ENCODE measurements at places on chromosomes 2 and 18. TPM values are rescaled to one million over a fixed set of nuclear protein-coding genes. Genes with fewer than 3 reads are reported as not detected.

The KCNK3 gene
- total RNA-seq: 5.1 TPM

The LGALSL gene
- 20.1 TPM for total RNA-seq

The SERPINB11 gene
- total RNA-seq: not detected

The CAPN14 gene
- total RNA-seq: 0.46 TPM

The RMDN2 gene
- 2.8 TPM for total RNA-seq

The SERPINB10 gene
- total RNA-seq: 0.98 TPM

The RSAD2 gene
- under 0.01 TPM for total RNA-seq

The RRM2 gene
- total RNA-seq: 214 TPM

- DNase-seq: peak; percentile 54
These were observed 95.2 kb downstream of the EPB41L5 start for GRCh38 chr2:120108049-120108448.

DNA sequence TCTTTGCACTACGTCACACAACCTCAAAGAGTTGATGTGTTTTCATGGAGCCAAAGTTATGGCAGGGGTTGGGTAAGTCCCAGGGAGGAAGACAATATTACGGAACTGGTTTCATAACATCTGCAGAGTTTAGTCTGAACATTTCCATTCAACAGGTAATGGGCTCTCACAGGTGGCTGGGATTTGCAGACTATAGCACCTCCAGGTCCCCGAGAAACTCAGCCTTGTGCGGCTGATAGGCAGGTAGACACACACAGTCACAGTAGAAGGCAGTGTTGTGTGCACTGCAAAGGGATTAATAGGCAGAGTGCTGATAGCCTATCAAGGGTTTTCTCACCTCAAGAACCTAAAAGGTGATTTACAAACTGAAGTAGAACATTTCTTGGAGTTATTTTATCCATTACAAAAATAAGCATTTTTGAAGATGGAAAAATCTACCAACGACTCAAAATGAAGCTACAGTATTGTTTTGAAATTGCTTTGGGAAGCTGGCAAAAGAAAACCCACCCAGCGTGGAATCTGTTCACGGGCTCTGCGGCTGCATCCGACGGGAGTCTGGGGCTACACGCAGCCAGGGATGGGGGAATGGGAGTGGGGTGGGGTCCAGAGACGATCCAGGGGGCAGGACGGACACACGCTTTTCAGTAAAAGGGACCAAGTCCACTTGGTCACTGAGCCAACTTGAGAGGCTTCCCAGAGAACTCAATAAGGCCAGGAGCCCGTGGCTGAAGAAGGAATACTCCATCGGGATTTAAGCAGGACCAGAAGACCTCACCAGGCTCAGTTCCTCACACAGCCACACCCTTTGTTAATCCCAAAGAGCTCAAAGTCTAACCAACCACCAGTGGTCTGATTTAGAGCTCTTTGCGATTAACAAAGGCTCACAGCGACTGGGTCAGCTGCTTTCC is 82.9 kb downstream of the CHRNA1 start:
- DNase-seq: no peak

- no peak for DNase-seq
These were observed 16.3 kb downstream of the FOSL2 start for GRCh38 chr2:28408764-28409599.

DNA sequence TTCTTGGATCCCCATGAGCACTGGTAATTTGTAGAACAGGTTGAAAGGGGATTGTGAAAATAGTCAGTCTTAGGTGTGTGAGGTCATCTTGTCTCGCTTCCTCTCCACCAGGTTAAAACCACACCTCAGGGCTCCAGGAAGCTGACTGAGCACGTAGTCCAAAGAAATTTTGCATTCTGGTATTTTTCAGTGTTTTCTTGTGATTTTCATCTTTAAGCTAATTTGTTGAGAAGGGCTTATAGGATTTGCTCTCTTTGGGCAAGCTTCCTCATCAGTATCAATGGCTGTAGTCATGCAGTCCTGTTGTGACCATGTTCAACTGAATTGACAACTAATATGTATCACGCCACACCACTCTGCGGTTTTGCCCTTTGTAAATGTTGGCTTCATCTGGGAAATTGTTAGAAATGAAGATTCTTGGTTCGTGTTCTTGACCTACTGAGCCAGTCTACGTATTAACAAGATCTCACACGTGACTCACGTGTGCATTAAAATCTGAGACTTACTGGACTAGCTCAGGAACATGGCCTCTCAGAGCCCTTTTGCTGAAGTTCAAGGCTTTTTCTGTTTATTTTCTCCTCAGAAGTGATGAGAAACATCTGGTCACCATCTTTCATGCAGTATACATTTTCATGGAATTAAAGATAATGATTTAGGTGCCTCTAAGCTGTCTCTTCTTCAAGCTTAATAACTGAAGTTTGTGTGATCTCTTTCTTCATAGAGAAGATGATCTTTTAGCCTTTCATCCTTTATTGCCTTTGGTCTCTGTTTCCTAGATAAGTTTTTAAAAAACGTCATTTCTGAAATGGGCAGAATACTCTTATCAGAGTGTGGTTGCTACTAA is 32.8 kb downstream of the FMNL2 start:
- no peak for DNase-seq

DNA sequence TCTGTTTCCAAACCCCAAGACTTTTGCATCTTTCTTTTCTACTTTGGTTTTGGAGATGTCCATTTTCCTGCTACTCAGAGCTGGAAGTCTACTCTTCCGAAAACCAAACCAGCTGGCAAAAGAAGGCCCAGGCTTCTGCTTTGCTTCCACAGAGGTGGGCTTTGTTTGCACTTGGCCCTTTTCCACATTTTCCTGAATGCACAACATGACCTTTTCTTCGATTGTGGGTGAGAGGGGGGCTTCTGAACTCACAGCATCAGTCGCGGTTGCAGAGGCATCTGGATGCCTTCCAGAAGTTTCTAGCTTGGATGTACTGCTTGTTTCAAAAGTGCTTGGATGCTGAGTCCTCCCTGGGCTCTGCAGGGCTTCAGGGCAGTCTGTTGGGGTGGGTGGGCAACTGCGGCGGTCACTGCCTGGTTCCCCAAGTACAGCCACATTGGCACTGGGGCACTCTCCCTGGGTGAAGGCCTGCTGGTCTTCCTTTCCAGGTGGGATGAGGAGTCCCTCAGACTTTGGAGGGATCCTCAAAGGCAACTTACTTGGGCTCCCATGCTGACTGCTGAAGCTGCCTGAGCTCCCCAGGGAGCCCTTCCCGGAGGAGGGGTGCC is 112.3 kb upstream of the LYPD1 start:
- DNase-seq: no peak

DNA sequence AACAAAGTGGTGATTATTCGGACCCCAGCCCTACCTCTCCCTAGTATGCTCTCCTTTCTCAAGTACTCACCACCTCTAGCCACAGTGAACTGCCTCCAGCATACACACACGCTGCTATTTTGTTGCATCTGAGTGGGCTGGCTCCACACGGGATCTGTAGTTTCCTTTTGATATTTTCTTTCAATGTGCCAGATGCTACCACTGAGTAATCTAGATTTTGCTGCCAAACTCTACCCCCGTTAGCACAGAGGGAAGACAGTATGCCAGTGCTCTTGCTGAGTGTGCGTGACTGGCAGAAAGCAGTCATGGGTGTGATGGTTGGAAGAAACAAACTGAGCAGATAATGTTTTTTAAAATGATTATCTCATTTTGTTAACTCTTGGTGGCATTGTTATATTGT is 11.6 kb downstream of the CFLAR start:
- no peak for DNase-seq

GRCh38 chr18:56748698-56749268 is 97.6 kb downstream of the WDR7 start:
- peak; percentile 2 for DNase-seq

DNA sequence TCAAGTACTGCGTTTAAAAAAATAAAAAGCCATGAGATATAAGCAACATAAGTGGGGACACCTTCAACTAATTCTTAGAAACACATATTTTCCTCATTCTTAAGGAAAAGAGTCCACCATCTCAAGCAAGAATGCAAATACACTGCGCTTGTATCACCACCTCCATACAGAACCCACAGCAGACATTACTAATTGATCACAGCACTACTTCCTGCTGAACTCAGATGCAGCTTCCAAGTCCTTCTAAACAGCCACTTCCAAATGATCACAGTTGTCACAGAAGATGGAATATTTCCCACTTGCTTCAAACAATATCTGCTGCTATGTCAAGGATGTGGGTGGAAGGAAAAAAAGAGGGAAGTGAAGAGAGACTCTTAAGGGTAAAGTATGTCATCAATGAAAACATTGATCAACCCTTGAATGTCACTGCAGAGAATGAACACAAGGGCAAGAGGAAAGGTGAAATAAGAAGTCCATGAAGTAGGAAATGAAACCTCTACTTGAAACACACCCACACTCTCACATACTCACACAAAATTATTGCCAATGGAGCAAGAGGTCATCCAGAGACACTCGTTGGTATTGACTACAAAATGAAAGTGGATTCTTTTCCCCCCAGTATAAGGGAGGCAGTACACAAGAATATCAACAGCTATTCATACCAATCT is 22.1 kb downstream of the TGFA start:
- no peak for DNase-seq

DNA sequence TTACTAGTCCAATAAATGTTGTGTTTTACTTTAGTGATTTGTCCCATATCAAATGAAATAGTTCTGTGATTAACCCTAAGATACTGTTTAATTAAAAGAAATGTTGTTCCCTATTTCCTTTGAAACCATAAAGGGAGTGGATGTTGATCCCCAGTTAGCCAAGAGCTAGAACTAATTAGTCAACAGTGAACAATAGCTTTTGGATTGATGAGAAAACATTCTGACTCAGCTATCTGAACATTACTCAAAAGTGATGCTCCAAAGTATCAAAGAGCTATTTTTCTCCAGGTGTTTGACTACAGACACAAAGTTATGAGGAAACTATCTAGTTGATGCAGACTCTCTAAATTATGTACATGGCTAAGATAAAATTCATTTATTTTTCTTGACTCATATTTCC is 7.3 kb upstream of the FEZ2 start:
- DNase-seq: no peak

- DNase-seq: no peak
These were observed 154.6 kb downstream of the LOXHD1 start for GRCh38 chr18:46502444-46502843.

Measured in epithelial cell of proximal tubule (primary cell).